ENCODE measurements at places on chromosomes 4 and X. TPM values are rescaled to one million over a fixed set of nuclear protein-coding genes. Genes with fewer than 3 reads are reported as not detected.

The YTHDC1 gene
- 43.2 TPM for total RNA-seq

The CTAG1A gene
- total RNA-seq: not detected

The BTK gene
- not detected for total RNA-seq

The MAGEA4 gene
- total RNA-seq: not detected

The MAGEA2 gene
- total RNA-seq: not detected

The GNRHR gene
- total RNA-seq: not detected

The AKAP14 gene
- total RNA-seq: not detected

The CLDN22 gene
- total RNA-seq: not detected
